ENCODE measurements at places on chromosomes 5 and 9.
A peak's percentile ranks its signal among the peaks of the same experiment; 100 is the strongest.

GRCh38 chr5:28313953-28314352 is 1275.6 kb upstream of the CDH9 start:
- DNase-seq = no peak

DNA sequence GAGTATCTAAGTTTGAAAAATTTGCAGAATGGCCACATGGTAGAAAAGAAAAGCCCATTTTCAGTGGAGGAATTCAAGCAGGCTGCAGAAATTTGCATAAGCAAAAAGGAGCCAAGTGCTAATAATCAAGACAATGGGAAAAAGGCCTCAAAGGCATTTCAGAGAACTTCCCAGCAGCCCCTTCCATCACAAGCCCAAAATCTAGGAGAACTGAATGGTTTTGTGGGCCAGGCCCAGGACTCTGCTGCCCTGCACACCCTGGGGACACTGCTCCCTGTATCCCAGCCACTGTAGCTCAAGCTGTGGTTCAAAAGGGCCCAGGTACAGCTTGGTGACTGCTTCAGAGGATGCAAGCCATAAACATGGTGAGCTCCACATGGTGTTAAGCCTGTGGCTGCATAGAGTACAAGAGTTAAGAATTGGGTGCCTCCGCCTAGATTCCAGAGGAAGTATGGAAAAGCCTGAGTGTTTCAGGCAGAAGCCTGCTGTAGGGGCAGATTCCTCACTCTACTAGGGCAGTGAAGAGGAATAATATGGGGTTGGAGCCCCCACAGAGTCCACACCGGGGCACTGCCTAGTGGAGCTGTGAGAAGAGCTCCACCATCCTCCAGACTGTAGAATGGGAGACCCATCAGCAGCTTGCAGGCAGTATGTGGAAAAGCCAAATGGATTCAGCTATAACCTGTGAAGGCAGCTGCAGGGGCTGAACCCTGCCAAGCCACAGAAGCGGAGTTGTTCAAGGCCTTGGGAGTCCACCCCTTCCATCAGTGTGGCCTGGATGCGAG is 720.7 kb upstream of the CTNND2 start:
- DNase-seq = no peak

DNA sequence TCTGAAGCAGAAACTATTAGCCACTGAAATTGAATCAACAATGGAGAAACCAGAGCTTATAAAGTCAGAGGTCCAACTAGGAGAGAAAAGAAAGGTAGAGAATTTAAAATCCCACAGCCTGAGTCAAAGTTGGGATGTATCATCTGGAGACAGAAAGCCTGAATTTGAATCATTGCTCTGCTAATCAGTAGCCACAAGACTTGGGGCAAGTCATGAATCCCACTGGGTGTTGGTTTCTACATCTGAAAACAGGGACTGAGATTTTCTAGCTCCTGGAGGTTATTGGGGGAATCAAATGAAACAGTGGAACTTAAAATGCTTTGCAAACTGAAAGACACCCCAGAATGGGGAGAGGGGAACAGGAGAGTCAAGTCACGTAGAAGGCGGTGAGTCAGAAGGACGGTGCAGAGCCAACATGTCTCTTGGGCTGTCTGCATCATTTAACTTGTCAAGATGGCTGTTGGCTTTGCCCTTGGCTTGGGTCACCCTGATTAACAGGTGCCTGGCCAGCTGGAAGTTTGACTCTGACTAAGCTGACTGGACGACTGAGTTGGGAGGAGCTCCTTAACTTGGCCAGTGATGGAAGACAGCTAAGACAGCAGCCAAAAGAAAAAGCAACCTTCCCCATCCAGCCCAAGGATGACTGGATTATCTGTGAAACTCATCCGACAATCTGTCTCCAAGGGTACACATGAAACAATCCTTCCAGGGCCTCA is 60.6 kb upstream of the ADRA1B start:
- peak; percentile 36 for DNase-seq

DNA sequence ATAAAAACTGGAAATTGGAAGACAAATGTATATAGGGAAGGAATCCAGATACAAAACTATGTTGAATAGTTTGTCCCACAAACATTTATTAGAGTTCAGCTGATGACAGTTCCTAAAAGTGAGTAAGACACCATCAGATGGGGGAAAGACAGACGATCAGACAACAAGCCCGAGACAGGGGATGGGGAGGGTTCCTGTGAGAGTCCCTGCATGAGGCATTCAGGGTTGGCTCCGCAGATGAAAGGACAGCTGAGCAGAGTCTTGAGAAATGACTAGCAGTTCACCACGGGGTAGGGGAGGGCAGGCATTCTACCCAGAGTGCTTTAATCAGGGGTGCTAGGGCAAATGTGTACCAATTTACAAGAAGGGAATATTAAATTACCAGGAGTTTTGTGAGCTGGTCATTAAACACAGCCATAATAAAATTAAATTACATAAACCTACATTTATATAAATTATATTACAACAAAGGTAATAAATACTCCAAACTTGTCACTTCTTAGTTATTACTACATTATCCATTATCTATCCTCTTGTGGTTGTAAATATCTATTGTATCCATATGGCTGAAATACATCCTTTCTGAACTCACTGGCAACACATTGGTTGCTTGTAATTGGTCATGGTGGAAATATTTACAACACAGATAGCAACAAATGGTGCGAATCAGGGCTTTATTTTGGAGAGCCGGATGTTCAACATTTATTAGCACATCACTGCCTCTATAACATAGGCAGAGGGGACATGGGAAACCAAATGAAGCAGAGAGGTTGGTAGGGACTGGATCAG is 27.8 kb downstream of the TNFSF15 start:
- DNase-seq = no peak

DNA sequence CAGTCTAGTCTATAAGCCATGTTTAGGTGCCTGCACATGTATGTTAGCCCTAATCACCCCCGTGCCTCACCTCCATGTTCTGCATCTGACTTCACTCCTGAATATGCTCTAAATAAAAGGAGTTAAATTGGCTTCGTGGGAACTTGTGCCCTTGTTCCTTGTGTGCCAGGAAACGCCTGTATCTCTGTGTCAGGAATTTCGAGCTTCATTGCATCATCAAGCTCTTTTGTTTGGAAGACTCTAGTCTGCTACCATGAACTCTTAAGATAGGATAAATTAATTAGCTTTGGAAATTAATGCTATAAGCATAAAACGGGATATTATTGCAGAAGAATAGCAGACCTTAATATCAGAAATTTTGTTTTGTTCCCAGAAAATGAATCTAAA is 99.2 kb downstream of the ADCY2 start:
- no peak for DNase-seq

GRCh38 chr5:7815892-7816534 is 34.9 kb downstream of the CFAP90 start:
- peak; percentile 46 for DNase-seq

GRCh38 chr9:97280755-97281330 is 26.6 kb upstream of the CCDC180 start:
- no peak for DNase-seq

DNA sequence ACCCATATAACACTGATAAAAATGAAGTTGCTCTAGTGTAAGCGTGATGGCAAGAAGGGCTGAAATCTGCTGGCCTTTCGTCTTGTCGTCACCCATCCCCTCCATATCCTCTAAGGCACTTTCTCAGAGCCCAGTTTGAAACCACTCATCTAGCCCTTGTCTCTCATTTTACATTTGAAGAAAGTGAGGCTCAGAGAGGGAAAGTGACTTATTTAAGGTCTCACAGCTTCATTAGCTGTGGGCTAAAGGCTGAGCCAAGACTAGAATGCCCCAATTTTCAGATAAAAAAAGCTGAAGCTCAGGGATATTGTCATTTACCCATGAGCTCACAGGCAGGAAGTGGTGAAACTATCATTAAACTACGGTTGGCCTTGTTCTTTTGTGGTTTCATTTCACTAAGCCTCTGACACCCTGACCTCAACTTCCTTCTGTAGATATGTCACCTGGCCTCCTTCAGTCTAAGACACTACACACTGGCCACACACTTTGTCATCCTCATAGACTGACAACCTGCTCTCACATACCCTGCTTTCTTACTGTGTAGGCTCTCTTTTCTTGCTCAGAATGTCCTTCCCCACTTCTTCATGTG is 176.7 kb upstream of the DMAC1 start:
- peak; percentile 11 for DNase-seq

DNA sequence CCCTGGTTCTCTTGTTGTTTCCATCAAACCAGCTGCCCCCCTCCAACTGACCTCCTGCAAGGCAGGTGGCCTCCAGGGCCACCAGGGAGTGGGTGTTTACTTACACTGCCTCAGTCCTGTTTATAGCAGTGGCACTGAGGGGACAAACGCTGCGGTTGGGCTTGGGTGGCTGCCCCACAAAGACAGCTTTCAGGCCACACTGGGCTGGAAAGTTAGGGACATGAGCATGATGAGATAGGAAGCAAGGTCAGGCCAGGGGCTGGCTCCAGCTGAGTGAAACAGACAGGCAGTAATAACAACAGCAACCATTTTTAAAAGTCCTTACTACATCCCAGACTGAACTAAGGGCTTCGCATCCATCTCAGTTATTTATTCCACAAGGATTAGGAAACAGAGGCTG is 20.6 kb downstream of the BOD1 start:
- DNase-seq = no peak

GRCh38 chr9:91302831-91303230 is 58.9 kb downstream of the AUH start:
- DNase-seq = peak; percentile 86

DNA sequence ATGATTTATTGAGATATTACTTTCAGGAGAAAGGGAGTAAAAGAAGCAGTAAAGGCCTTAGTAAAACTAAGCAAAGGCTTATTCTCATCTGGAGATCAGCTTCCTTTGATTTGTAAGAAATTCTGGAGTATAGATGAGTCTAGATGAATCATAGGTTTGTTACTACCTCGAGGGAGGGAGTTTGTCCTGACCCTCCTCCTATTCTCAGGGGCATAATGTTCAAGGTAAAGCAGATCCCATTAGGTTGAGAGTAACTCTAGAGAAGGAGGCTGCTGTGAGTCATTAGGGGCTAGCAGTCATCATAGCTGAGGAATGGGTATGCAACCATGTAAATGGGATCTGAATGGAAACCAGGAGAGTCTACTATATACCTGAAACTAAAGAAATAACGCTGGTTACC is 155.5 kb upstream of the MOCS2 start:
- no peak for DNase-seq

DNA sequence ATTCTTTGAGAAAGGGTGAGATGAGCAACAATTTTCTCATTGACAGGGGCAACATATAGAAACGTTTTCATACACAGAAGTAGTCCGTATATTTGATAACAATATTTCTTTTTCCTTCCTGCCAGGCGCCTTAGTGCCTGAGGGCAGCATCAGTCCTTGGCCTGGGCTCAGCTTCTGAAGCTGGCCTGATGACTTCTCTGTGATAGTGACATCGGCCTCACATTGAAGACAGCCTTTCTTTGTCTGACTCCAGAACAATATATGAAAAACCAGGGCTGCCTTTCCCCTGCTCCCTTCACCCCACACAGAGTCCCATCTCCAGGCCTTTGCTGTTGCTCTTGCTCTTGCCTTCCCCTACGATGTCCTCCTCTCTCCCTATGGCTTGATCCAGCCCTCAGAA is 24.1 kb upstream of the TCOF1 start:
- DNase-seq = no peak

GRCh38 chr9:125972012-125972729 is 225.0 kb downstream of the PBX3 start:
- no peak for DNase-seq
